ENCODE measurements at places on chromosomes 2 and 18.

DNA sequence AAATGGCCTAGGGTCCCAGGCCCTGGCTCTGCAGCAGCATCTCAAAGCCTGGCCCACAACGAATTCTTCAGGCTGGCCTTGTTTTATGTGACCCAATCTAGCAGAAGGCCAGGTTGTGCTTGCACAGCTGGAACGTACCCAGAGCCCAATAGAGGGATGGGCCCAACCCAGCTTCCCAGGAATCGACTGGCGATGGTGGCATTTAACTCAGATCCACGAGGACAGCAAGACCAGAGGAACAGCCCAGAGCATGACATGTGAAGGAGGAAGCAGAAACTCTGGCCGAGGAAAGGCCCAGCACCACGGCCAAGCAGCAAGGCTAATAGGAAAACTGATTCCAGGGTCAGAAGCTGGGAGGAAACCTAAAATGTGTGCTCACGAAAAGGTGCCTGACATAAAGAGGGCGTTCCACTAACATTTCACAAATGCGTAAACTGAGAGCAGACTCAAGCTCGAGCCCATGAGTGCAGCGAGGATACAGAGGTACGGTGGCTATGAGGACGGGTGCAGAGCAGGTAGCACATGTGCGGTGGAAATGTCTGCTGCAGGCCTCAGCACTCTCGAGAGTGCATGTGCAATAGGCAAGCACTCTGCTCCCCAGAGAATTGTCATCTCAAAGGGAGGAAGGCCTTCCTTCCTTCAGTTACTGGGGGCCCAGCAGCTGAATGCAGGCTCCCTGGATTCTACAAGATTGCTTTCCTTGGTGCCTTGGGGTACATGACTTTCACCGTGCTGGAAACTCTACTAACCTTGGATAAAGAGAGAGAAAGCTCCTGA, 156.9 kb upstream of the GLI2 start:
- no peak for DNase-seq

GRCh38 chr18:8856212-8856611, 150.9 kb downstream of the MTCL1 start:
- no peak for DNase-seq

DNA sequence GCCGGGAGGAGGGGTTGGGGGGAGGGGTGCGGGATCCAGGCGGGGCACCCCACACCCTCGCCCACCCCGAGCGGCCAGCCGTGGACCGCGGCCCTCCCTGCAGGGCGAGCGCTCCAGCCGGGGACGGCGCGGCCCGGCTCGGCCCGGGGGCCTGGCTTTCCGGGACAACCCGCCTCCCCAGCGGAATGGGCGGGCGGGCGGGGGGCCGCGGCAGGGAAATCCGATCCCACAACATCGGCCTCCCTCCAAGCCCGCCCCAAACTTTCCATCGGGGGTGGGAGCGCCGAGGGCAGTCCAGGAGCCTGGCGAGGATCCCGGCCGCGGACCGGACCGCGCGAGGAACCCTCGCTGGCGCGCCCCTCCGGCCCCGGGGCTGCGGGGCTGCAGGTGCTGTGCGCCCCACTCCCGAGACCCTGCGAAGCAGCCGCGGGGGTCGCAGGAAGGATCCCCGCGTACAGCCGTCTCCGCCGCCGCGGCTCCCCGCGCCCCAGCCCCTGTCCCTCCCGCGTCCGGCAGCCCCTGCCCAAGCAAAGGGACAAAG, 529 bp downstream of the SEMA4C start:
- DNase-seq = peak; percentile 77

DNA sequence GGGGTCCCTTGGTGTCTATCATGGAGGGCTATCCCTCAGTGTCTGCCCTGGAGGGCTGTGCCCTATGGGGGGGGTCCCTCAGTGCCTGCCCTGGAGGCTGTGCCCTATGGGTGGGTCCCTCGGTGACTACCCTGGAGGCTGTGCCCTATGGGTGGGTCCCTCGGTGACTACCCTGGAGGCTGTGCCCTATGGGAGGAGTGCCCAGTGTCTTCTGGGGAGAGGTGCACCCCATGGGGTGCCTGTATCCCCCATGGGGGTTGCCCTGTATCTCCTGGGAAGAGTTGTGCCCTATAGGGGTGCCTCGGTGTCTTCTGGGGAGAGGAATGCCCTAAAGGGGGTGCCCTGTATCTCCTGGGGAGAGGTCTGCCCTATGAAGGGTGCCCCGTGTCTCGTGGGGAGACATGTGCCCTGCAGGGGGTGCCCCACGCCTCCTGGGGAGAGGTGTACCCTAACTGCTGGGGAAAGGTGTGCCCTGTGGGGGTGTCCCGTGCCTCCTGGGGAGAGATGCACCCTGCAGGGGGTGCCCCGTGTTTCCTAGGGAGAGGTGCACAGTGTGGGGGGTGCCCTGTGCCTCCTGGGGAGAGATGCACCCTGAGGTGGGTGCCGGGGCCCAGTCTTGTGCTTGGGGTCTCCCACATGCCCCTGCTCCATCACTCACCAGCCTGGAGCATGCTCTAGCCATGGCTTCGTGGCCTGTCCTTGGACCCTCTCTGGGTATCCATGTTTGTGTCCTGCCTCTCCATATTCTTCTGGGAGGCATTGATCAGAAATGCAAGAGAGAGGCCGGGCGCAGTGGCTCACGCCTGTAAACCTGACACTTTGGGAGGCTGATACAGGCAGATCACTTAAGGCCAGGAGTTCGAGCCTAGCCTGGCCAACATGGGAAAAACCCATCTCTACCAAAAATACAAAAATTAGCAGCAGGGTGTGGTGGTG, 215.6 kb downstream of the HDAC4 start:
- DNase-seq = no peak

GRCh38 chr2:96090196-96090926, 26.0 kb downstream of the ADRA2B start:
- DNase-seq = no peak

DNA sequence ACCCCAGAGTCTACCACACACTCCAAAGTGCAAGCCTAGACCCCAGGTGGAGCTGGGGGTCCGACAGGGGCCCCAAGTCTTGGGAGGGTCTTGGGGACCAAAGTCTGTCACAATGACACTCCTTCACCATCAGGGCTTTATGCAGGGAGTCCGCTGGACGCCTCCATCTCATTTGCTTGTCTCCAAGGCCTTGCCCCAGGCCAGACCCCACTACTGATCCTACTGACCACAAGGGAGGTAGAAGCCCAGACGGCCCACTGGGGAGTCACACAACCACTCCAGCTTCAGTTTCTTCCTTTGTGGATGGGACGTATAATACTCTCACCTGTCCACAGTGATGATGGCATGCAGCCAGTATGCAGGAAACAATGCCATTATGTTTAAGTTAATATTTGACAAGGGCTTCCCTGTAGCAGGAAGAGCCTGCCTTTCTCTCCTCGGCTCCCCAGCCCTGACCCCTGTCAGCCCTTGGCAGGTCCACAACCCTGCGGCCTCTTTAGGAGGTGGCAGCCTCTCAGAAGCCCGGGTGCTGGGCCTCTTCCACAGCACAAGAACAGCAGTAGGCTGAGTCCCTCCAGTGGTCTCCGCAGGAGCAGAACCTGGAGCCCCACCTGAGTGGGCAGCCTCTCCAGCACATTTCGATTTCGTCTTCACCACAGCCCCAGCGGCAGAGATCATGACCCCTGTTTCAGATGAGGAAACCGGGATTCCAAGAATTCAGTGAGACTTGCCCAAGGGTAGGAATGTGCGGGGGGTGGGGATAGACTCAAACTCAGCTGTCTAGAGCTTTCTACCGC, 6.5 kb downstream of the BIN1 start:
- DNase-seq = peak; percentile 65

- no peak for DNase-seq
Observed at GRCh38 chr2:73087311-73087710, 15.8 kb upstream of the SFXN5 start.

GRCh38 chr2:233926806-233927205, 9.6 kb downstream of the TRPM8 start:
- no peak for DNase-seq

- DNase-seq = no peak
Observed at GRCh38 chr2:128438091-128438490, 119.4 kb upstream of the HS6ST1 start.

All from PC-9 (cell line).